PC-3 (cell line): ENCODE measurements at places on chromosomes 13 and 19.

- DNase-seq = peak; percentile 66
Observed at GRCh38 chr19:2273356-2274184, 8.4 kb downstream of the PEAK3 start.

- DNase-seq = no peak
Observed at GRCh38 chr13:40123962-40124632, 468.6 kb downstream of the COG6 start.

- DNase-seq = no peak
Observed at GRCh38 chr19:57227502-57227901, 3.3 kb upstream of the AURKC start.

DNA sequence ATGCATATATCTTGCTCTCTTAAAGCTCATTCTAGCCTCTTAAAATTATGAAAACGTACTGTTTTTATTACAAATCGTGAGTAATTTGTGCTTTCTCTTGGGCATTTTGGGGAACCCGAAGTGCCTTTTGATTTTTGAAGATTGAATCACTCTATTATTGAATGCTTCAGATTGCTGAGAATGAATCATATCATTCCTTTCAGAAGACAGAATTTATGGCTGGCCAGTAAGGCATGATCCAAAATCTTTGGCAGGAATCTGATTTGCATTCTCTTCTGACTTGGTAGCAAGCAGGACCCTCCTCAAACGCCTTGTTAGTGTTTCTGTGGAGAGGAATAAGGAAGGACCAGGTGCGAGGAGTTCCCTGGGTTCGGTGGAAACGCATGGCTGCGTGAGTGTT lies 49.5 kb downstream of the STARD13 start:
- peak; percentile 85 for DNase-seq

- no peak for DNase-seq
Observed at GRCh38 chr19:1967087-1967608, 26.2 kb downstream of the CSNK1G2 start.

- no peak for DNase-seq
Observed at GRCh38 chr13:77457966-77458365, 77.5 kb upstream of the SCEL start.

DNA sequence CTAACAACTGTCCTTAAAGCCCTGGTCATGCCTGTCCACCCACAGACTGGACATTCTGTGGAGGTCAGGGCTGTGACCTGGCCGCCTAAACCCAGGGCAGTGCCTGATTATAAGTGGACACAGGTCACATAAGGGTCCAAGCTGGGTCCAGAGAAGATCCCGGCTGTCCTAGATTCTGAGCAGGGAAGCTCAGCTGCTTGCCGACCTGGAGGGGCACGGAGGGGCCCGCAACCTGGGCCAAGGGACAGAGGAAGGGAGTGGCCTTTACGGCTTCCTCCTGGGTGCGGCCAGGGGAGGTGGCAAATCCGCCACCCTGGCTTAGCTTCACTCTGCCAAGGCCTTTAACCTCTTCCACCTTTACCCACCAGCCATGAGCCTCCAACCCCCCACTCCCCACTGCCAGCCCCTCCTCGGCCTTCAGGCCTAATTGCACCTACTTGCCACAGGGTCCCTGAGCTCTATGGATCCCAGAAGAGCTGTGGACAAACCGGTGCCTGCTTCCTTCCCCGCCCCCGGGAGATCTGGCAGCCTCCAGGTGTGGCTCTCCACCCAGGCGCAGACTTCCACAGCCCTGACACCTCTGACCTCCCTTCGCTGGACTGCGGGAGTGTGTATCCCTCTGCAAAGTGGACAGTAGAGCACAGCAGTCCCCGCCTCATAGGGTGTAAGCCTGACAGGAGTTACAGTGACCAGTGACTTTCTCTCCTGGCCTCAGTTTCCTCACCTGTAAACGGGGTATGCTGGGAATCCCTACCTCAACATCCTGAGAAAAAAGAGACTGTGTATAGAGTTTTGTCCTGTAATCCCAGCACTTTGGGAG lies 1.7 kb downstream of the CD320 start:
- no peak for DNase-seq

DNA sequence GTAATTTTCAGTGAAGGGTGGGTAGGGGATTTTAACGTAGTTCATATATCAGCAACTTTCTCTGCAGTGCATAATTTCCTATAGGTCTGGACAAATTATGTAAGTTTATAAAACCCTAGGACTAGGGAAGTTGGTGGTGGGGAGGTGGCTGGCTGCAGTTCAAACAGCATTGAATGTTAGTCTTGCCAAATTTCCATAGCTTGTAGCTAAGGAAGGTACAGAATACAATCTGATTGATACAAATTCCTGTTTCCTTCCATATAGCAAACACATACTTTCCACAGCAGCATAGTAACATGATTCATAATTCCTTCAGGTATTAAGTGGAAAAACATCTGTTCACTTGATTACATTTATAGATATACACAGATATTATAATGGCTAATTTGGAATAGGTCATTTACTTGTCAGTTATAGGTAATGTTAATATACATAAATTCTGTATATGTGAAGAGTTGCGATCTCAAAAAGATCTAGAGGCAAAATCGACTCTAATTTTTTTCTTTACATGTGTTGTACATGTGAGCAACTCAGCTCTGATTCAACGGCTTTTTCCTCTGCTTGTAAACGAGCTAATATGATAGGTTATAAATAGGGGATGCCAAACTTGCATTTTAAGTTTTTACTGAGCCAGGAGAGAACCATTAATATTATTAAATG lies 233.4 kb upstream of the CSNK1A1L start:
- DNase-seq = no peak

GRCh38 chr13:39269411-39269810 lies 231.2 kb downstream of the NHLRC3 start:
- DNase-seq = no peak

GRCh38 chr13:50200988-50201387 lies 185.7 kb downstream of the KCNRG start:
- DNase-seq = no peak

GRCh38 chr19:29531458-29532025 lies 5.7 kb downstream of the VSTM2B start:
- no peak for DNase-seq

DNA sequence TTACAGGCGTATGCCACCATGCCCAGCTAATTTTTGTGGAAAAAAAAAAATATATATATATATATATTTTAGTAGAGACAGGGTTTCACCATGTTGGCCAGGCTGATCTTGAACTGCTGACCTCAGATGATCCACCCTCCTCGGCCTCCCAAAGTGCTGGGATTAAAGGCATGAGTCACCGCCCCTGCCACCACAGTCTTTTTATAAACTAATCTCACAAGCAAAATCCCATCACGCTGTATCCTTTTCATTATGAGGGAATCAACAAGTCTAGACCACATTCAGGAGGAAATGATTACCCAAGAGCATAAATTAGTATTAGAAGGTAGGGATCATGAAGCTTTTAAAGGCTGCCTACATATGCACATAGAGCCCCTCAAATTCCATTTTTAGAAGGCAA lies 210.6 kb upstream of the NBEA start:
- no peak for DNase-seq
